Left forelimb (tissue), 1 donor: ENCODE measurements at places on chromosomes 7 and 10.

DNA sequence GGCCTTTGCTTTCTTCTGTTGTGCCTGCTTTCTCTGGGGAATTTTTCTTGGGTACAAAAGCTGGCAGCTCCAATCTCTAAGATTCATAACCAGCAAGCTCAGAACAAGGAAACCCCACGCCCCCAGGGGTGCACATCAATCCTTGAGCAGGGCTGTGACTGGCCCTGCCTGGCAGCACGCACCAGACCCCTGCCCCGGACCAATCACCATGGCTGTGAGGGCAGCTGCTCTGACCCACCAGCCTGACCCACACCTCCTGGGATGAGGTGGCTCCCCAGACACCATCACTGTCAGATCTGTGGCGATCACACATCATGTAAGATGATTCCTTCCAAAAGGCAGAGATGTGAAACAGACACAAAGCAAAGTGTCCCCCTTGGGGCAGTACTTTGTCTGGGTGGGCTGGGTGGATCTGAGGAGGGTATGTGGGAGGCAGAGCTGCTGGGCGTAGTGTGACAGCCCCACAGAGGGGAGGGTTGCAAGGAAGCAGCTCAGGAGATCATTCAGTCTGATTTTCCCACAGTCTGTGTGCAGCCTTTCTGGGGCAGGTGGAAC lies 175.5 kb upstream of the SHH start:
- DNase-seq = peak; percentile 53

DNA sequence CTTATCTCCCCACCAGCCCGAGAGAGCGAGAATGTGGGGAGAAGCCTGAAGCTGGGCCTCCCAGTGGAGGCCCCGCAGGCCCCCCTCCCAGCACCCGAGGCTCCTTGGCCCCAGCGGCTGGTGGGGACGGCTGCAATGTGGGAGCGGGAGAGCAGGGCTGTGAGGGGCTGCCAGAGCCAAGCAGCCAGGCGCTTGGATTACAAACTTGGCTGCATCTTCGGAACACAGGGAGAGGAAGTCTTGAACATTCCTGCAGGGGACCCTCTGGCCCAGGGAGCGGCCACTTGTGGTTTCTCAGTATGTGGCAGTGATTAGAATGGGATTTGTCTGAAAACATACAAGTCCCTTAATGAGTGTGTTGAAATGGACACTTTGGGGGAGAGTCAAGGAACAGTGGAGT lies 23.2 kb downstream of the ELN start:
- no peak for DNase-seq

GRCh38 chr7:81618396-81619014 lies 151.3 kb downstream of the HGF start:
- DNase-seq = no peak

GRCh38 chr10:35552650-35553342 lies 52.3 kb upstream of the GJD4 start:
- no peak for DNase-seq

DNA sequence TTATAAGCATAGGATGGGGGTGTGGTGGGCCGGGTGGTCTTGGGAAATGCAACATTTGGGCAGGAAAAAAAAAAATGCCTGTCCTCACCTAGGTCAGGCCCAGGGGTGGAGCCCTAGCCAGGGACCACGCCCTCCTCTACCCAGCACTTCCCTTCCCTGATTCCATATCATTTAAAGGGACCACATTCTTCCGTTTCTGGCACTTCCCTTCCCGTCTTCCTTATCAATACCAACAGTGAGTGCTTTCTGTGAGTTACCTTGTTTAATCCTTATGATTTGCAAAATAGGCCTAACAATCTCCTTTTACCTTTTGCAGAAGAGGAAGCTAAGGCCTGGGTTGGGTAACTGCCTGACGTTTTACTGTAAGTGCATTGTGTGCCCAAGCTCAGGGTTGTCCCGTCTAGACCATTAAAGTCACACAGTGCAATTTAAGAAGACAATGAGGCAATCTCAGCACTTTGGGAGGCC lies 16.7 kb upstream of the C10orf95 start:
- DNase-seq = no peak

DNA sequence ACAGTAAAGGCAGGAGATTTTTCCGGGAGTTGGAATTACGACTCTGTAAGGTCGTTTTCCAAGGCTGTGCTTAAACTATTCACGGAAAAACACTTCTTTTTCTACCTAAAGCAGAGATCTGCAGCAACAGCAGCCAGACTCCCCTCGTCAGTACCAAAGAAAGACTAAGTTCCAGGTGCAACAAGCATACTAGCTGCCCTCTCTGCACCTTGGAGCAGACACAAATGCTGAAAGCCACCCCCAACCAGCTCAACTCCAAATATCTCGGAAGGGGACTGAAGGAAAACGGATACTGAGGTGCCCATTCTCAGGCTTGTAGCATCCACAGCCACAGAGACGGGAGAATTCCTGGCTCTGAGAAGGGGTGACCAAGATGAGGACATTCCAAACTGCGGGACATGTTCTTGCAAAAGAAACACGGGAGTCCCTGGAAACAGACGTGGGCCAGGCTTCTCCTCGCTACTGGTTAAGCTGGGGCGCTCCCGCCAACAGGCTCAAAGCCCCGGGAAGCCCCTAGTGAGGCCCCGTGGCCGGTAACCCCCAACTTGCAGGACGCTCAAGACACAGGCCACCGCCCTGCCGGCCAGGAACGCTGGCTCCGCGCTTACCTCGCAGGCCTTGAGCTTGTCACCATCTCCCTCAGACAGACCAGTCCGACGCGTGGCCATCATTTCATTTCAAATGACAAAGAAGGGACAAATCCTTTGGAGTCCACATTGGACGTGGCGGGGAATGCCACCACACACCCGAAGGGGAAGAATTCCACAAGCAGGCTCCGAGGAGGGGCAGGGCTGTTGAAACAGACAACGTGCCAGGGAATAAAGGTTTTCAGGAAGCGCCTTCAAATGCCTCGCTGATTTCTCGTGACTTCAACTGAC lies 2.2 kb downstream of the ARHGAP21 start:
- DNase-seq = no peak

- DNase-seq = no peak
These were observed 260.1 kb upstream of the SORCS1 start for GRCh38 chr10:107424628-107425027.

- DNase-seq = no peak
These were observed 304.6 kb downstream of the KLF6 start for GRCh38 chr10:3480281-3480989.

DNA sequence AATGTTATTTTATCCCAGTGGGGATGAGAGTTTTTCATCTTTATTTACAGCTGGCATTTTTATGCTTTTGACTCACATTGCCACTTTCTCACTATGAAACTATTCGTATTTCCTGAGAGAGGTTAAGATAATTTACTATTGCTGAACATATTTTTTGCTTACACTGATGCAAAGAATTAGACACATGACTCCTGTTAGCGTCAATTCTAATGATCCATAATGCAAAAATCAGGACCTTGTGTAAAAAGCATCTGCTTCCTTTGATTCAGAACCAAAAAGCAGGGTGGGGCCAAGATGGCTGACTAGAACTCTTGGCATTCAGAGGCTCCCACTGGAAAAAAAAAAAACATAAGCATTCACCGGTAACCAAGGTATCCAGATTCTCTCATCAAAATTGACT lies 464.8 kb downstream of the SEMA3D start:
- DNase-seq = no peak

DNA sequence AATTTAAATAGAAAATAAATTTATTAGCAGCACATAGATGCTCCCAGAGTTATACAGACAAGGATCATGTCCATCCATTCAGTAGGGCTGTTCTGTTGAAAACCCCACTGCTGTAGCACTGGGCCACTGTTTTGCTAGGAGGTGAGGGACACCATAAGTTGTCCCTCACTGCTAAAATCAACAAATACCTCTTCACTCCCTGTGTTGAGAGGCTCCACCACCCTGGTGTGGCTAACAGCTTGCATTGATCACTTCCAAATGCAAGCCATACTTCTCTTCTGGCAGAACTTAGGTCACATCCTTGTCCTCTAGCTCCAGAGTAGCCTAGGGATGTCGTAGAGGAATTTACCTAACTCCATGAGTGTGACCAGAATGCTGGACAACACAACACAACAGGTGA lies 55.4 kb downstream of the MDFIC start:
- no peak for DNase-seq

GRCh38 chr7:15938115-15938514 lies 251.6 kb upstream of the MEOX2 start:
- DNase-seq = no peak

DNA sequence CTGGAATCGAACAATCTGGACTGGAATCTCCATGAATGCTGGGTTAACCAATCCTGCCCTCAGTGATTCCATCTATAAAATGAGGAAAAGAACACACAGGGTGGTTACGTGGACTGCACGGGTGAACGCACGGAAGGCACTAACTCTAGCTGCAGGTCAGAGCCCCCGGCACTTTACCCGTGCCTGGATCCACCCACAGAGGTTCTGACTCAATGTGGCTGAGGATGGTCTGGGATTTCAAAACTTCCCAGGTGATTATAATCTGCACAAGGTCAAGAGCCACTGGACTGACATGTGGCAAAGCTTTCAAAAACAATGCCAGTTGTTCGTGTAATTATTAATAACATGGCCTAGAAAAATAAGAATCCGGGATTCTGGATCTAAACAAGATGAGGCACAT lies 29.2 kb downstream of the KIAA1549 start:
- no peak for DNase-seq

DNA sequence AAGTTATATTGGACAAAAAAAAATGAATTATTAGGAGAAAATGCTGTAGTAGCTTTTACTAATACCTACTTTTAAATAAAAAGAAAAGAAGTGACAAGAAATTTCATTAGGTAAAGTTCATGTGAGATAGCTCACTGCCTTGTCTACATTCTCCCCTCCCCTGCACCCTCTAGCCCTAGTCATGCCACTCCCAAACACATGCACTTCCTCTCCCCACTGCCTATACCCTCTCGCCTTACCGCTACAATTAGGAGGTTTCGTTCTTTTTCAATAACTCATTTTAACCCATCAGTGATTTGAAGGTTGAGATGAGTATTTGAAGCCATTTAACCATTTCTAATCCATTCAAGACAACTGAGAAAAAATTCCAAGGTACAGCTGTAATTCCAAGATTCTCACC lies 75.3 kb downstream of the HIBADH start:
- DNase-seq = no peak

DNA sequence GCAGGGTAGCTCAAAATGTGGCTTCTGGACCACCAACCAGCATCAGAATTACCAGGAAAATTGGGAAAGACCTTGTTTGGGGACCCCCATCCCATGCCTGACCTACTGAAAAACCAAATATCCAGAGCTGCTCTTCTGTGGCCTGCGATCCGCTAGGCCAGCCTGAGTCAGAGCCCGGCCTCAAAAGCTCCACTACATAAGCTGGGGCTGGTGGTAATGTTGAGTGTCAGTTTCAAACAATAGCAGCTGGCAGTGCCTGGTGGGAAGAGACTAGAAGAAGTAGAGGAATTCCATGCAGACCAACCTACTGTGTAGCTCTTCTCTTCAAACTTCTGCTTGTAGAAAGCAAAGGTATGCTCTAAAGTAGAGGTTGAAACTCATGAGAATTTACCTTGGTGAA lies 52.0 kb downstream of the KLRG2 start:
- no peak for DNase-seq

GRCh38 chr7:47211519-47211973 lies 370.4 kb downstream of the TNS3 start:
- DNase-seq = no peak

DNA sequence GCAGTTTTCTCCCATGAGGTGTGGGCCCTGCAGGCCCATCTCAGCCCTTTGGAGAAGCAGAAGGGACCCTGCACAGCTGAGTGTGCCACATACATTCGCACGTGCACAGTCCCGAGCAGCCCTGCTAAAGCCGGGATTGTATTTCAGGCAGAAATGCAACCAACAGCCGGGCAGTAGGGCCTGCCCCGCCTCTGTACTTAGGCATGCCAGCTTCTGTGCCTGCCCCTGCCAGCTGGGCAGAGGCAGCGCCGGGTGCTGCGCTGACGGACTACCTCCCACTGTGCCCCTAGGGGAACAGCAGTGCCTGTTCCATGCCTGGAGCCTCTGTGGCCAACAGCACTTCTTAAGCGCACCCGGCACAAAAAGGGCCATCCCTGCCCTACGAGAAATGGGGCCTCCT lies 170.3 kb downstream of the NEURL1 start:
- DNase-seq = no peak

GRCh38 chr10:128091636-128092210 lies 34.5 kb downstream of the MKI67 start:
- DNase-seq = no peak

GRCh38 chr7:103795107-103795506 lies 194.4 kb downstream of the RELN start:
- no peak for DNase-seq

GRCh38 chr7:26508481-26508880 lies 216.8 kb downstream of the SNX10 start:
- no peak for DNase-seq

- no peak for DNase-seq
These were observed 32.5 kb upstream of the ZNF32 start for GRCh38 chr10:43681220-43681619.

DNA sequence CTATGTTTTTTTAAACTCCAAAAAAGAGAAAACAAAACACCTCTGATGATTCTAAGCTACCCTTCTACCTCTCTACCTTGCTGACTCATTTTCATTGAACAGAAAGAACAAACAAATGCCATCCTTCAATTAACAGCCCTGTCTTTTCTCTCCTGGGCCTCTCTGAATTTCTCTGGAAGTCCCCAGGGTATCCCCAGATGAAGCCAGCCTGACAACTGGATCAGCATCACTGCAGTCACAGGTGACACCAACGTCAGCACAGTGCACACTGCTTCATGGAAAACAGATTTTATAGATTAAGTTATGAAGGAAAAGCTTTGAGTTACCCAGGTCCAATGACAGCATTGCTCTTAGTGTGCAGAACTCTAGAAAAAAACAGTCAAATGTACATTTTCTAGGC lies 5.7 kb downstream of the HUS1 start:
- no peak for DNase-seq

DNA sequence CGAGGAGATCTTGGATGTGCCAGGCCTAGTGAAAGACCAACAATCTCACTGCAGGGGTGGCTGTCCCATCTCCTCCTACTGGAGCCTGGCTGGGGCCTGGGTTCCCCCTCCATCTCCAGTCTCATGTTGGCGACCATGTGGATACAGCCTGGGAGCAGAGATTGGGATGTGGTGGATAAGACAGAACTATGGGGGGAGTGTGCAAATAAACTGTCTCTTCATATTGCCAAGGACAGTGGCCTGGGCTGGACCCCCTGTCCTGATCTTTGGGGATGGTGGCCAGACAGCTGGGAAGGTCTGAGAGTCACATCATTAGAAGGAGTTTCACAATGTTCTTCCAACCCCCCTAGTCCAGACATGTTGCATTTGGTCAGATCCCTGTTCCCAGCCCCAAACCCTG lies 5.8 kb upstream of the MINDY4 start:
- DNase-seq = no peak

DNA sequence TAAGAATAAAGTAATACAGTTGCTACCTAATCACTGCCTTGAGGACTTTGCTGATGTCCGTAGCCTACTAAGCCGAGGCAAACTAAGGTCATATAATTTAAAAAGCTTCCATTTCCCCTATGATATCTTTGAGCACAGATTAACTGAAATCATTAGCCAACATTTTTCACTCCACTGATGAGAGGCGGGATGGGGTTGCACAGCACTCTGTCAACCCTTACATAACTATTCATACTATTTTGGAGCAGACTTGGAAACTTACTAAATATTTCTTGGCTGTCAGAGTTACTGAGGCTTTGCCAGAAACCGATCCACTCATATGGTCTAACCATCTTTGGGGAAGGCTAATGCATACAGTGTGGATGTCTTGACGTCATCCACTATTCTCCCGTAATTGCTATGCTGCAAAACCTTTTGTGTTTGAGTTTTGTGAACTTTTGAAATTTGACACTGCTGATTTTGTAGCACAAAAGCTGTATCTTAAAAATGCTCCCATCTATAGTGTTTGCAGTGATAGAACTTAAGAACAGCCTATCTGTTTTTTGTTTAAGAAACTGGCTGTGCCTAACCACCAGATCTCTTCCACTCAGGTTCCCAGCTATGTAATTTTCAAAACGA lies 248.7 kb downstream of the TSPAN12 start:
- no peak for DNase-seq
